ENCODE measurements at places on chromosomes 16 and 17. TPM values are rescaled to one million over a fixed set of nuclear protein-coding genes. Genes with fewer than 3 reads are reported as not detected.

DNA sequence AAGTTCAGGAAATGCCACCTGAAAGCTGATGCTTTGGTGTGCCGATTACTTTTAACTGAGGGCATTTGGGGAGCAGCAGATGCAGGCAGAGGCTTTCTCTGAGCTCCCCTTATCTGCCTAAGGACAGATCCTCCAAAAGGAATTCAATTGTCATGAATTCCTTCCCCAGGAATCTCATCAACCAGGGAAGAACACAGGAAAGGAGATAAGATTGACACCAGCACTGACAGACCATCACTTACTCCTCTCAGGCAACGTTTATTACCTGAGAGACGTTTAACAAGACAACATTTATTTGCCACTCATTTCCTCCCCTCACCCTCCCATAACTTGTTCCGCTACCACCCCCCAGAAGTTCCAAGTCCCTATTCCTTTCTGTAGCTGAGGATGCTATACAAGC, 17.6 kb upstream of the CDRT4 start:
- DNase-seq: no peak

DNA sequence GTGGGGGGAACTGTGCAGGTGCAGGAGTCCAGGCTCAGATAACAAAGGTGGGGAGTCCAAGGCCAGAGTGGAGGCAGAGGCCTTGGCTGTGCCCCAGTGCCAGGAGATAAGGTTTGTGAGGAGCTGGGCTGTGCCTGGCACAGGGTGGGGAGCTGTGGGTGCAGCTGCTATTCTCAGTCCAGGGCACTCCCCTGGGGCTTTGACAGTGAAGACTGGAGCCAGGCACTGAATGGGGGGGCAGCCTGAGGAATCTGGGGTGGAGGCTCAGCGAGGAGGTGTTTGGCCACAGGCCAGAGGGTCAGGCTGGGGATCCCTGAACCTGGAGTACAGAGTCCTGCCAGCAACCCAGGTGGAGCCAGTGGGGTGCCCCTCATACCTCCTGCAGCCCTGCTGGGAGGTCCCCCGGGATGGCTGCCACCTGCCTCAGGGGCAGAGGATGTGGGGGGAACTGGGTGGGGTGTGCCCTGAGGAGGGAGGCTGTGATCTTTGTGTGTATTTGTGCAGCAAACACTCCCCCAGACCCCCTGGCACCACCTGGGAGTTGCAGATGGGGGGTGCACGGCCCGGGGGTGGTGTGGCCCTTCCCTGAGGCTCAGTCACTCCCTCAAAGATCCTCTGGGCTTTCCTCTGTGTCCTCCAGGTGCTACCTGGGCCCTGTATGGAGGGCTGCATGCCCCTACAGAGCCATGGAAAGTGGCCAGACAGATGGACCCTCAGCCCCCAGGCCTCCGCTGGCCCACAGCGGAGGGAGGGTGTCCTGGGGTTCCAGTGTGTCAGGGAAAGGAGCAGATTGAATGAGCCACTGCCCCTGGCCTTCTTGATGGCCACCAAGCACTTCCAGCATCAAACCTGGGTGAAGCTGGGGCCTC, 44.5 kb upstream of the SMPD3 start:
- no peak for DNase-seq

Gene CORO7
- total RNA-seq: 27.7 TPM

DNA sequence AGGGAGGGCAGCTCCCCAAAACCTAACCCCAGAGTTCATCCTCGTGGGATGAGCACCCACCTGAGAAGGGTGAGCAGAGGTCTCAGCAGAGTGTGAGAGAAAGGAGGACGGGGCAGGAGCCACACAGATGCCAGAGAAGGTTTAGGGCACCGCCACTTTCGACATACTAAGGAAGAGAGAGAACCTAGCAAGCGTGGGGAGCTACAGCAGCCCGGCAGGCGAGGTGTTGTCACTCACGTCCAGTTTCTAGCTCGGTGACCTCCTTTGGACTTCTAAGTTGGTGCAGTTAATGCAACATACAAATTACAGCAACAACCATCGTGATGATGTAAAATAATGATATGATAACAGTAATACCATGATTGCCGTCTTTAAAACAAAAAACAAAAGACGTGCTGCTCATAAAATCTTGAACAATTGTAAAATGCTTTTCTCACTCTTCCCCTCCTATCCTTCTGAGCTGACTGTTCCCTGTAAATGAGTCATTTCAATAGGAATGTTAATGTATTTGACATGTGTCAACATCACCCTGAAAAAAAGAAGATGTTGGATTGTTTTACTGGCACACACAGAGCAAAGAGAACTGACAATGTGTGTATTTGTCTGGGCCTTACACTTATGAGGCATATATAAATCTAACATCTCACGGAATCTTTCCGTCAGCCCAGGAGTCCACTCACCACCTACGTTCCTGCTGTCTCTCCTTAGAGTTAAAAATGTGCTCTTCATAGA, 158.2 kb upstream of the MAF start:
- no peak for DNase-seq

Gene HID1
- total RNA-seq: not detected

GRCh38 chr17:5913032-5913531, 157.1 kb upstream of the WSCD1 start:
- no peak for DNase-seq

- peak; percentile 60 for DNase-seq
These were observed 467.3 kb downstream of the KCNJ2 start for GRCh38 chr17:70636517-70637133.
